ENCODE measurements at places on chromosomes 3 and 15. TPM values are rescaled to one million over a fixed set of nuclear protein-coding genes. Genes with fewer than 3 reads are reported as not detected.

DNA sequence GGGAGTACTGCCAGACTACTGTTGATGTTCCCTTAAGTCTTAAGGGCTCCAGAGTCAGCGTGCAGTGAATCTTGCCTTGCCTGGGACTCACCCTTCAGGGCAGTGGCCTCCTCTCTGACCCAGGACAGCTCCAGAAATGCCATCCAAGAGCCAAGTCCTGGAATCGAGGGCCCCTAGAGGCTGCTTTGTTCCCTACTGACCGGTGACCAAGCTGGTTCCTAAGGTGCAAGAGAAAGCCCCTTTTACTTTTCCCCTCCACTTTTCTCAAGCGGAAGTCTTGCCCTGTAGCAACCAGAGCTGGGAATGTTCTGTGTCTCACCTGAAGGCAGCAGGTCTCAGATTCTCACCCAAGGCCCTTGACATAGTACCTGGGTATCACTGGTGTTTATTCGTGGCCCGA, 238.0 kb downstream of the DOCK3 start:
- DNase-seq, result no peak
- no peak overlapping the region for H3K4me3 ChIP-seq
- H3K27ac ChIP-seq, result no peak overlapping the region
- peaks cover 3% of the 10 kb centered on the region for H3K27me3 ChIP-seq
- no peaks in the 10 kb centered on the region for H3K4me1 ChIP-seq
- no peaks in the 10 kb centered on the region for H3K36me3 ChIP-seq

Gene SLC28A1
- polyA plus RNA-seq, result not detected

DNA sequence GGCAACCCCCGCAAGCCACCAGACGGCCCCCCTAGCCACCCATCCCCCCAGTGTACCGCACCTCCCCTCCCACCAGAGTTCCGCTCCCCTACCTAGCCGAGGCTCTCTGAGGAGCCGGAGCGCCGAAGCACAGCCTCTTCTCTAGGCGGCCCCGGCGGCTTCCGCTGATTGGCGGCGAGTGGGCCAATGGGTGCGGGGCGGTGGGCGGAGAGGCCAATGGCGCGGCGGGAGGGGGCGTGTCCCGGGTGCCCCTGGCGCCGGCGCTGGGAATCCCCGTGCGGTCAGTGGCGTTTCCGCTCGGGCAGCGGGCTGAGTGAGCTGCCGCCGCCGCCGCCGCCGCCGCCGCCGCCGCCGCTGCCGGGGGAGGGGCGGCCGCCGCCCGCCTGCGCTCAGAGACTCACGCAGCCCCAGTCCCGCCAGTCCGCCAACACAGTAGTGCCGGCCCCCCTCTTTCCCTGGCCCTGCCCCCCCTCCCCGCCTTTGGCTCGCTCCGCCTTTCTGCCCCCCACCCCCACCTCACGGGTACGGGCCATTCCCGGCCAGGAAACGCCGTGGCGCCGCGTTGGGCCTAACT, at the start of gene SETD5:
TSS of gene SETD5 (plus strand) at position 284 of the 574 bp plus-strand sequence. CDS start 31,324 bp downstream, outside the sequence.
- peak; percentile 98 for DNase-seq
- peaks cover 73% of the 10 kb centered on the region for H3K4me1 ChIP-seq
- no peaks in the 10 kb centered on the region for H3K27me3 ChIP-seq
- peaks cover 15% of the 10 kb centered on the region for H3K36me3 ChIP-seq

Gene CDC25A
- 0.09 TPM for polyA plus RNA-seq

GRCh38 chr3:182829761-182830405, 36.6 kb downstream of the ATP11B start:
- no peaks in the 10 kb centered on the region for H3K27me3 ChIP-seq
- DNase-seq, result no peak
- H3K4me3 ChIP-seq, result no peak overlapping the region
- H3K36me3 ChIP-seq, result peaks cover 25% of the 10 kb centered on the region
- no peak overlapping the region for H3K27ac ChIP-seq

- peaks cover 19% of the 10 kb centered on the region for H3K4me1 ChIP-seq
- H3K4me3 ChIP-seq, result no peak overlapping the region
- H3K27ac ChIP-seq, result no peak overlapping the region
- no peaks in the 10 kb centered on the region for H3K36me3 ChIP-seq
- DNase-seq, result no peak
Measured at GRCh38 chr3:32257641-32258438, 19.4 kb downstream of the CMTM8 start.

- H3K36me3 ChIP-seq, result no peaks in the 10 kb centered on the region
- peaks cover 36% of the 10 kb centered on the region for H3K27me3 ChIP-seq
- H3K4me3 ChIP-seq, result no peak overlapping the region
- no peak for DNase-seq
Measured at GRCh38 chr15:76333720-76334437, 2.7 kb upstream of the ISL2 start.

DNA sequence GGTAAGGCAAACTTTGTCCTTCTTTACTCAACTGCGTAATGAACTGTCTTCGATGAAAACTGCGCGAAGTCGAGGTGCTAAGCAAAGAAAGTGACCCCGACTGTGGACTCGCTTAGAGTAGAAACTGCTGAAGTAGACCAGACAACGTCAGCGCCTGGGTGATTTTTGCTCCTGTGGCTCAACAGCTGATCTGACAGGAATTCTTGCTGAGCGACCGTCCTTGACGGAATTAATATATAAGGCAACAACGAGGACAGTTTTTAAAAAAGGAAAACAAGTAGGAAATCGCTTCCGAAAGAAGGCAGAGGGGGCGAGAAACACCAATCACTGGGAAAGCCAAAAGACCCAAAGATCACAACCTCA, 541 bp downstream of the RPS27L start:
- H3K4me3 ChIP-seq, result peak overlapping the region; percentile 88
- H3K27me3 ChIP-seq, result no peaks in the 10 kb centered on the region
- DNase-seq, result peak; percentile 10
- peak overlapping the region; percentile 74 for H3K27ac ChIP-seq
- H3K36me3 ChIP-seq, result peaks cover 7% of the 10 kb centered on the region

Gene CYB561D2
- polyA plus RNA-seq, result 68.3 TPM
